ENCODE measurements at places on chromosomes 2 and 18.

DNA sequence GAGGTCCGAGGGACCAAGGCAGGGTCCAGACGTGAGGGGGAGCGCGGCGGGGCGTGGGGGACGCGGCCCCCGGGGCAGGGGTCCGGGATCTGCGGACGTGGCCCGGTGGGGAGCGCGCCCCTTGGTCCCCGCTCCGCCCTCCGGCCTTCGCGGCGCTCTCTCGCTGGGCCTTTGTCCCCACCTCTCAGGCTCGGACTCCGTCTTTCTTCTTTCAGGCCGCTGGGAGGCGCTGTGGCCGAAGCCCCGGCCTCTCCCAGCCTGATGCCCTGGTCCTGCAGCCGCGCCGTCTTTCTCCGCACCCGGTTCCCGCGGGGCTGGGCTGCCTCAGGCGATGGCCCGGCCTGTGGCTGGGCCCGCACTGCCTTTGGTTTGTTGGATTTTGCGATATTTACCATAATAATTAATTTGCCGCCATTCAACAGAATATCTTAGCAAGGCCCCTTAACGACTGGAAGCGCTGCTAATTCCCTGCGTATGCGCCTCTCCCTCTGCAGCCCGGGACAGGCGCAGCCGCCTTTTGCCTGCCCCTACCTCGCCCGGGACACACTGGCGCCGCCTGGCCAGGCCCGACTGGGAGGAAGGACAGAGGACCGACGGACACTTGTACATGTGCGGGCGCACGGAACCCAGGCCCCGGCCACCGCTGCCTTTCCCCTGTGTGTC, 10.8 kb downstream of the SIX3 start:
- DNase-seq: no peak

GRCh38 chr2:88659538-88659915, 31.9 kb upstream of the RPIA start:
- DNase-seq: peak; percentile 91

GRCh38 chr2:112077814-112078213, 22.7 kb downstream of the TMEM87B start:
- no peak for DNase-seq

DNA sequence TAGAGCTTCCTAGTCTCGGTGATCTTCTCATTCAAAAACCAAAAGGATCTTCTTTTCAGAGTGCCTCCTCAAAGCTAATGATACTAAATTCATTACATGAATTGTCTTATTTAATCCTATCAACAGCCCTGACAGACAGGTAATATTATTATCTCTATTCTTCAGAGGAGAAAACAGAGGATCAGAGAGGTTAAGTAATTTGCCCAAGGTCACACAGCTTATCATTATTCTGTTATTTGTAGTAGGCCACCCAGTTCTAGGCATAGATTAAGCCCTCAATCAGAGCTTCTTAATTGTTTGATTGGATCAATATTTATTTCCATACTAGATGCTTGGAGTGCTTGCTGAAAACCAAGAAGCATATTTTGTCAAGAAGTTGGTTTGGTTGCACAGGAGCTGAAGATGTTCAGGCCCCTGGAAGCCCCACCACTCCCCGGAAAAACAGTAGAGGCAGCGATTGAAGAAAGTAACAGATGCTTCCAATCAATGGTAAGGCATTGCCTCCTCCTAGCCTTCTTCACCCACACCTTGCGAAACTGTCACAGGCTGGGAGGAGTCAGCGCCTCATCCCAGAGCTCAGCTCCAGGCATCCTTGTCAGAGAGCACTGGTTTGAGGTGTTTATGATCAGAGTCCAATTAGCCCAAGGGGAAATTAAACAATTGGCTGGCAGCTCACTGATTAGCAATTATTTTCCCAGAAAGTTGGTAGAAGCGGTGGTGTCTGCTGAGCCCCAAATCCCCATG, 487.2 kb downstream of the BCL11A start:
- no peak for DNase-seq

- DNase-seq: no peak
These were observed 97.8 kb upstream of the PMAIP1 start for GRCh38 chr18:59802031-59802430.
